ACHN (cell line): ENCODE measurements at places on chromosomes 12 and 14.
A peak's percentile ranks its signal among the peaks of the same experiment; 100 is the strongest.

DNA sequence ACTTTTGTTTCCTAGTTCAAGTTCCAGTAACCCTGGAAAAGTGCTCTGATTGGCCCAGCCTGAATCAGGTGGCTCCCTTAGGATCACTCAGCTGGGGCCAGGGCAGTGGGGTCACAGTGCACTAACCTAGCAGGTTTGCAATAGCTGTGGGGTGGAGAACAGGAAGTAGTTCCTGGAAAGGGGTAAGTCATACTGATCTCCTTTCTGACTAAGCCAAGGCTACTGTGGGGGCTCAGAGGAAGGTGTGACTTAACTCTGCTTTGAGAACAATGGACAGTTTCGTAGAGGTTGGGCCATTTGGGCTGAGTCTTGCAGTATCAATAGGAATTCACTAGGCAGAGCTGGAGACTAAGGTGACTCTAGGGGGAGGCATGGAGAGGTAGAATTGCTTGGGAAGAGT is 89.4 kb downstream of the KIF26A start:
- DNase-seq: no peak

DNA sequence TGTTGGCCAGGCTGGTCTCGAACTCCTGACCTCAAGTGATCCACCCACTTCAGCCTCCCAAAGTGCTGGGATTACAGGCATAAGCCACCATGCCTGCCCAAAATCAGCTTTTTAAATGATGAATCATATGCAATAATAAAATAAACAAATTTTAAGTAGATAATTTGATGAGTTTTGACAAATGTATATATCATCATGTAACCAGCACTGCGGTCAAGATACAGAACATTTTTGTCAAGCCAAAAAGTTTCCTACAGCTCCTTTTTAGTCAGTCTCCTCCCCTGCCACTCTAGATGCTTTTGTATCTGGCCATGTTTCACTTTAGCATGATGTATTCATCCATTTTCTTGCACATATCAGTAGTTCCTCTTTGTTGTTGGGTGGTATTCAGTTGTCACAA is 17.2 kb downstream of the FRMD6 start:
- DNase-seq: no peak

DNA sequence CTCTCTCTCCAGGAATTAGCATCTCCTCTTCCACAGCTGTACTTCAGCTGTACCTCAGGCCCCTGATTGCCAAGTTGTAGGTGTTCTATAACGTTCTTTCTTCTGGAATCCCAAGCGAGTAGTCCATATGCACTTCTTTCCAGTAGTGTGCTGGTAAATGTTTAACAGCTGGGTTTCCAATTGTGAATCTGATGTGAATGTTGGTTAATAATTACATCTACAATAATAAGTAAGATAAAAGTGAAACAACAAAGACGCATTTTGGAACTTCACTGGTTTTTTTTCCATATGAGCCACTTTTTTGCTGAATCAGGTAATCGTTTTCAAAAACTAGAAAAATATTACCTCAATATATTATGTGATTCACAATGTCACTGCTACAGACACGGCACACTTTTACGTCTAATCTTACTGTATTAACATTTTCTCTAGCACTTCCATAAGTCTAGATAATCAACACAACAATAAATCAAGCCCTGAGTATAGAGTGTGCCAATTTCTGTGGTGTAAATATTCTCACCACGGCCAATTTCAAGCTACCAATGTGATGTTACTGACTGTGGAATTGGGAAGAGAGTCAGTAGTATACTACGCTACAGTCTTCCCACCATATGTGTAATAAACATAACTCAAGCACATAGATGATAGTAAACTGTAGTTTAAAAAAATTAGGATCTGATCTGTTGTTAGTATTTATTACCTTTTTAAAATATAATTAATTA is 113.0 kb downstream of the ZFP36L1 start:
- peak; percentile 54 for DNase-seq

DNA sequence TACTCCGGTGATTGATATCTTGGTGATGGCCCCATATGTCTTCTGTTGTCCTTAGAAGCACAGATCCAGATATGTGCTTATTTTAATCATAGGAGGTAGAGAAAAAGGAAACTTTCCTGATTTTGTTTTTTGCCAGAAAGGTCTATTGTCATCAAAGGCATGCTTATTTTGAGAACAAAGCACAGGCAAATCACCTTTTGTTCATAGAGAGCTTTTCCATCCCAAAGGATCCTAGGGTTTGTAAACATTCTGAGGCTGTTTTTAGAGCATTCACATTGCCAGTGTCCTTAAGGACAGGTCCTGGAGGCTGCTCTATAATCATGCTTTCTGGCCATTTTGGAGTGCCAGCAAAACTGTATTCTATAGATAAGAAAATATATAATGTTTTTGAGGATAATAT is 148.5 kb upstream of the SEL1L start:
- no peak for DNase-seq

DNA sequence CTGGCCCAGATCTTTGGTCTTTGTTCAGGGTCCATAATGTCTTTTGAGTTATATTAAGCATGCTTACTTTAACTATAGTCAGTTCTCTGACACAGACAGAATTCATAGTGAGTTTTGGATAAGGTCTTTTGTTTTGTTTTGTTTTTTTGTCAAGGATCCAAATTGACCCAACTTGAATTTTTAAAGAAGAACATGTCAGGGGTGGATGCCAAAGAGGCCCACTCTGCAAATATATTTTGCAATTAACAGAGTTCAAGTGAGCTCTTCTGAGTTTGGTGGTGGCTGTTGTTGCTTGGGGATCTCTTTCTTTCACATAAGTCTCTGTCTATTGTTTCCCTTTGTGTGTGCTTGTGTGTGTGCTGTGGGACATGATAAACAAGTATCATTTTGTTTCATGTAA is 34.4 kb upstream of the PMCH start:
- no peak for DNase-seq

- no peak for DNase-seq
Observed at GRCh38 chr12:87376722-87377121, 652.5 kb downstream of the C12orf50 start.

DNA sequence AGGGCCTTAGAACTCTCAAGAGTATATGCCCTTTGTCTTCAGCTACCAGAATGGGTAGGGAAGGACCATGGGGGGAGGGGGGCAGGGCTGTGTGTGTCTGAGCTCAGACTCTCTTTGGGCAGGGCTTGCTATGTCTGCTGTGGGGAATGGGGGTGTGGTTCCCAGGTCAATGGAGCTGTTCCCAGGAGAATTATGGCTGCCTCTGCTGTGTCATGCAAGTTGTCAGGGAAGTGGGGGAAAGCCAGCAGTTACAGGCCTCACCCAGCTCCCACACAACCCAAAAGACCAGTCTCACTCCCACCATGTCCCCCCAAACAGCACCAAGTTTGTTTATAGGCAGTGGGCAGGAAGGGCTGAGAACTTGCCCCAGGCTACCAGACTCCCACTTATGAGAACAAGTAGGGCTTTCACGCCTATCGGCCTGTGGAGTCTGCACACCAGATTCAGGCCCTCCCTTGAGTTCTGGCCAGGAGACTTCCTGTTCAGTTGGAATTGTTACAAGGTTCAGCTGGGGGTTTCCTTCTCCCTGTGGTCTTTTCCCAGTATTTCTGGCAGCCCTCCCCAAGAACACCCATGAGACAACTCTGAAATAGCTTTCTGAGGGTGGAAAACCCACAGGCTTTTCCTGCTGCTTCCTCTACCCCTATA is 6.1 kb upstream of the SERPINA11 start:
- no peak for DNase-seq

- DNase-seq: no peak
Observed at GRCh38 chr14:24059841-24060388, 8.1 kb downstream of the CARMIL3 start.

- no peak for DNase-seq
Observed at GRCh38 chr12:68140556-68140955, 19.0 kb downstream of the IFNG start.

DNA sequence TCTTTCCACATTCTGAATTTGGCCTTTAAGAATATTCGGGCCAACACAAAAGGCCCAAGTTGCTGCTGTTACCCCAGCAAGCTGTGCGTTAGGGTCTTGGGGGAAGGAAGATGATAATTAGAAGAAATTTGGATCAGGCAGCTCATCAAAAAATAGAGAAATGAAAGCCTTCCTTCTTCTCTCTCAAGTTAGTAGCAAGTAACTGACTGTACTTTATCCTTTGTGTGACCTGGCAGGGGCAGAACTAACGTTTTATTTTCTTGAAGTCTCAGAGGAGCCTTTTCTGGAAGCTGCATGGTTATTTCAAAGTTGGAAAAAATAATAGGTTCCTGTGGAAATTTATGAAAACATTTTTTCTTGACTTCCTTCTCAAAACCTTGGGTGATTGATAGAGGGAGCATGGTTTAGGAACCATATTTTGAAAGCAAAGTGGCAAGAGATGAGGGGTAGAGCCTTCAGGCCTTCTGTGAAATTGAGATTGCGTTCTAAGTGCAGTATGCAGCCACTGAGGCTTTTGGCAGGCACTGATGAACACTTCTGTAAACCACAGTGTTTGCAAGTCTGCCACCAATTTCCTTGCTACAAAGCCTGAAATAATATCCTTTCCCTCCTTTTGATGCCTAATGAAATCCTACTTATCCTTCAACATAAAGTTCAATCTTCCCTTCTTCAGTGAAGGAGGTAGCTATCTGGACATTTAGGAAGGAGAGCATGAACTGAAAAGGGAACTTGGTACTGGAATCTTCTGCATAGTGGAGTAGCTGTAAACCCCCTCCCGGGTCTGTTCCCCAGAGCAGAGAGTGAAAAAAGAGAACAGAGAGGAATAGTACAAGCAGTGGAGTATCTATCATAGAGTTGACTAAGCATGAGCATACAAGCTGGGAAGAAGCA is 123.2 kb downstream of the FGD4 start:
- DNase-seq: no peak

- DNase-seq: no peak
Observed at GRCh38 chr14:23492618-23493272, 23.2 kb downstream of the NGDN start.

DNA sequence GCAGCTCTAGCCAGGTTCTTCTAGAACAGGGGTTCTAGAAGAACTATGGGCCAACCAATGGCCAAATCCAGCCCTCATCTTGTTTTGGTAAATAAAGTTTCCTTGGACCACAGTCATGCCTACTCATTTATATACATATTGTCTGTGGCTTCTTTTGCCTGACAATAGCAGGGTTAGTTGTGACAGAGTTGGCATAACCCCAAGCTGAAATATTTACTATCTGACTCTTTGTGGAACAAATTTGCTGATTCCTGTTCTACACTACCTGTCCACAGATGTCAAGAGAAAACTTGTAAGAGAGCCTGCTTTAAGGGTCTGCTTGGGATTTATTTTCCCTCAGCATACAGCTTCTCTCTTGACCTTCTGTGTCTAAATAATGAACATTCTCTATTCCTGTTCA is 289.0 kb downstream of the KSR2 start:
- DNase-seq: peak; percentile 32

- peak; percentile 71 for DNase-seq
Observed at GRCh38 chr14:65179918-65180724, 77.8 kb upstream of the MAX start.

DNA sequence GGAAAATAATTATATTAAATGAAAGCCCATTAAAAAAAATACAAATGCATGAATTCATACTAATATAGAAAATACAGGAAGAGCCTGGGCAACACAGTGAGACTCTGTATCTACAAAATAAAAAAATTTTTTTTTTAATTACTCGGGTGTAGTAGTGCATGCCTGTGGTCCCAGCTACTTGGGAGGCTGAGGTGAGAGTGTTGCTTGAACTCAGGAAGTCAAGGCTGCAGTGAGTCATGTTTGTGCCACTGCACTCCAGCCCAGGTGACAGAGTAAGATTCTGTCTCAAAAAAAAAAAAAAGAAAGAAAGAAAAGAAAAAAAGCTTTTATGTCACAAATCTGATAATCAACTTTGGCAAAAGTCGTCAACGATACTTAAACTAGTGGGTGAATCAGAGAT is 80.6 kb upstream of the PLEKHA5 start:
- DNase-seq: no peak

DNA sequence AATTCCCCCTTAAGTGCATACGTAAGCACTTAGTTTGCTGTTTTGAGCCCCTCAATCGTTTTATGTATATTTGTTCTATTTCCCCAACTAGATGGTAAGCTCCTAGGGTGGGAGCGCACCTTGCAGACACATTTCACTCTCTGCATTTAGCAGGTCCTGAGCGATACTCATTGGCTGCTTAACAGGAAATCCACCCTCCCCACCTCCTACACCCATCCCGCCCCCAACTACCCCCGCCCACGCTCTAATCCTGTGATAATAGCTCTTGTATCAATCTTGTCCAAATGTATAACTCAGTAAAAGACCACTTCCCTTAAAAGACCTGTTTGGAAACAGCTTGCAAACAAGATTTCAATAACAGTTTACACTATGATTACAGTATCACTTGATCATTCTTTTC is 8.1 kb downstream of the LPAR5 start:
- no peak for DNase-seq

DNA sequence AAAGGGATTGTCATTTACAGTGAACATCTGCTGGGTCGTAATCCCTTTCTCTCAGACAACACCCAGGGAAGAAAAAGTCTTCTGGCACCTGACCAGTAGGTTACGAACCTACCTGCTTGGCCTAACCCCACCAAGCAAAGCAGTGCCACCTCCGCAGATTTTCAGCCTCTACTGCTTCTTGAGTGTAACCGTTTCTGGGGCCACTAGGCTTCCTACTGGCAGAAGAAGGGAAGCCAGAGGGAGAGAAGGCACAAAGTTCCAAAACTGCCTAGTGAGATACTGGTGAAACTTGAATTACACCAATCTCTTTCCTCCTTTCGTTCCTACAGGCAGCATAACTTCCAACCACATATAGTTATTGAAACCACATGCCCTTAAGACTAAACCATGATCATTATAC is 383.6 kb downstream of the BCAT1 start:
- no peak for DNase-seq
